ENCODE measurements at places on chromosomes 3 and 15. TPM values are rescaled to one million over a fixed set of nuclear protein-coding genes. Genes with fewer than 3 reads are reported as not detected.

GOLGA6L26 gene
- not detected for total RNA-seq

SHQ1 gene
- total RNA-seq = 19.6 TPM

PLCB2 gene
- total RNA-seq = under 0.01 TPM

PTH1R gene
- total RNA-seq = 0.85 TPM

CTXND1 gene
- total RNA-seq = not detected

GRCh38 chr15:39792844-39793335 lies 10.2 kb upstream of the FSIP1 start:
- DNase-seq = peak; percentile 69

DNA sequence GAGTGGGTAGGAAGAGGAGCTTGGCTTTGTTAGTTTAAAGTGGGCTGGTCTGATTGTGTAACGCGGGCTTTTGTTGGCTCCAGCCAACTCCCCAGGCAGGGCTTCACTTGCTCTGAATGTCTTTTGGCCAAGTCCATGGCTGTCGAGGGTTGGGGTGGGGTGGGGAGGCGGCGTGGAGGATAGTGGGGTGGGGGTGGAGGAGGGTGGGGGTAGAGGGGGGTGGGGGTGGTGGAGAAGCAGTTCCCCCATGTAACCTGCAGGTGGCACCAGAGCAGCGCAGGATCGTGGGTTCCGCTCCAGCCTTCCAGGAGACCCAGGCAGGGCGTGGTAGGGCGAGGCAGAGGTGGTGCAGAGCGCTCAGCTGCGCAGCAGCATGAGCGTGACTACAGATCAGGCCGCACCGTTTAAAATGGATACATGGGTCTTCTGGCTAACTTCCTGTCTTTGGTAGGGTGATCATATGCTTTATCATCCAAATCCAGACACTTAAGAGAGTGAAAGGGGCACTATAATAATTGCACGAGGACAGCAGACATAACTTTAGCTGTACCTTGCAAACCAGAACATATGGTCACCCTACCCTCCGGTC lies 28.3 kb downstream of the GOLGA6A start:
- peak; percentile 66 for DNase-seq

Measured in dermis blood vessel endothelial cell (primary cell).